ENCODE measurements at places on chromosomes 11 and 22.
A peak's percentile ranks its signal among the peaks of the same experiment; 100 is the strongest.

DNA sequence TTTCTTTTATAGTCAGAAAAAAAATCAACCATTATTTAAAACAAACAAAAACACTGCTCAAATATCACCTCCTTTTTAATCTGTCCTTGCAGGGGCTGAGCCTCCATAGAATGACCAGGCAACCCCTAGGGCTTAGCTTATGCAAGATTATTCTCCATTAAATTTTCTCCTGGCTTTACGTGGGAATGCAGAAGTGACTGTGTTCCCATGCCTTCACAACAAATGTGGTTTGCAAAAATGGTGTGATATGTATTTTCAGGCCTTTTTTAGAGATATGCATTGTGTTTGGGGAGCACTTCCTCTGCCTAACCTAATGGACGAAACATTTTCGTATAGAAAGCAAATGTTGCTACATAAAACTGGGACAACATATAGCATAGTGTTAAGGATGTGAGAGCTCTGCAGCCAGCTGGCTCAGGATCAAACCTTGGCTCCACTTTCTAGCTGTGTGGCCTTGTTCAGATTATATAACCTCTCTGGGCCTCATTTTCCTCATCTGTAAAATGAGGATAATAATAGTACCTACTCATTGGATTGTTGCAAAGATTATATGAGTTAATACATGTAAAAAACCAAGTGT lies 82.6 kb downstream of the PARVA start:
- DNase-seq: no peak

- DNase-seq: no peak
Observed at GRCh38 chr11:2097998-2098690, 41.0 kb downstream of the IGF2 start.

DNA sequence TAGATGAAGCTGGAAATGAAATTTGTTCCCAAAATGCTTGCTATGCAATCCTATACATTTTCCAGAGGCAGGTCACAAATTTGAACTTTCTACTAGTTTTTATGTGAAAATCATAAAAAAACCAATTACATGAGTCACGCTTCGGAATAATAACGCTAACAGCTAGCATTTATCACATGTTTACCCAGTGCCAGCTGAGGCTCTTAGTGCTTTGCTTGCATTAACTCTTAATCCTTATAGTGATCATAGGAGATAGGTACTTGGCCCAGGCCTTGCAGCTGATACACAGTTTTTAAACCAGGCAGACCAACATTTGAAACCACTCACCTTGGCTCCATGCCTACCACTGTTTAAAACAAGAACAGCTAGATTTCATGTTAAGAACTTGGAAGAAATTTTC lies 131.8 kb upstream of the RAG2 start:
- DNase-seq: no peak

DNA sequence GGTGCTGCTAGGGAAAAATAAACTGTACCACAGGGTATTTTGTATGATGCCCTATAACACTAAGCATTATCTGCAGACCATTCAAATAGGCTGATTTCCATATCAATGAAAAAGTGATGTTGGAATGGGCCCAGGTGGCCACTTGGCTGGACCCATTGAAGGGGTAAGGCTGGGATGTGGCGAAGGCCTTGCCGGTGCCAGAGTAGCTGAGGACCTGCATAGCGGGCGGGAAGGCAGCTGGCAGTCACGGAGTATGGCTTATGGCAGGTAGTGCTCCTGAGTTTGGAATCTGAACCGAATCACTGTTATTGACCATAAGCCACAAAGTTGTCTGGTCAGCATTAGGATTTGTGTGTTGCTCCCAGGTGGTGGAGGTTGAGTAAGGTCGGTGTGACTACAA lies 131.0 kb downstream of the MICAL2 start:
- DNase-seq: no peak

DNA sequence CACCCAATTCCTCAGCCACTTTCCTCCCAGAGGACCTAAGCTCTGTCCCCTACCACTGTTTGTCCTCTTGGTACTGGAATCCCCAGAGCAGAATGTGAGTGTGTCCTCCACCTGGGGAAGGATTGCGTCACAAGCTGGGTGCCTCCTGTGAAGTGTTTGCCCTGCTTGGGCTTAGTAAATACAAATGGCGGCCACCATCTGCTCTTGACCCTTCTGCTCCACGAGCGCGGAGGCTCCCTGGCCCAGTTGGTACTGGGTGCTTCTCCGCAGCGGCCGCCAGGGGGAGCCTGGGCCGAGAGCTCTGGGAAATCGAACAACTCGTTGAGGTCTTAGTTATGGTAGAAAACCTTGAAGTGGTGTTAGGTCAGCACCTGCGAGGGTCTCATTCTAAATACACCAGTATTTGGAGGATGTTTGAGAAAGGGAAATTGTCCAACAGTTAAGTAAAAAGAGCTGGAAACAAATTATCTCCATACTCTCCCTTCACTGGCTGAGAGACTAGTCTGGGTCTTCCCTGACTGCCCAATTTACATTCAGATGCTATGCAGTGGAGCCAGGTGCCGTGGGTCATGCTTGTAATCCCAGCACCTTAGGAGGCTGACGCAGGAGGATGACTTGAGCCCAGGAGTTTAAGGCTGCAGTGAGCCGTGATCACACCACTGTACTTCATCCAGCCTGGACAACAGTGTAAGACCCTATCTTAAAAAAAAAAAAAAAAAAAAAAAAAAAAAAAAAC lies 74.6 kb upstream of the TEAD1 start:
- no peak for DNase-seq

GRCh38 chr22:49810363-49811019 lies 17.2 kb downstream of the BRD1 start:
- no peak for DNase-seq

- no peak for DNase-seq
Observed at GRCh38 chr11:114122686-114123085, 63.2 kb downstream of the ZBTB16 start.

GRCh38 chr11:19890308-19890707 lies 177.7 kb downstream of the NAV2 start:
- peak; percentile 81 for DNase-seq

DNA sequence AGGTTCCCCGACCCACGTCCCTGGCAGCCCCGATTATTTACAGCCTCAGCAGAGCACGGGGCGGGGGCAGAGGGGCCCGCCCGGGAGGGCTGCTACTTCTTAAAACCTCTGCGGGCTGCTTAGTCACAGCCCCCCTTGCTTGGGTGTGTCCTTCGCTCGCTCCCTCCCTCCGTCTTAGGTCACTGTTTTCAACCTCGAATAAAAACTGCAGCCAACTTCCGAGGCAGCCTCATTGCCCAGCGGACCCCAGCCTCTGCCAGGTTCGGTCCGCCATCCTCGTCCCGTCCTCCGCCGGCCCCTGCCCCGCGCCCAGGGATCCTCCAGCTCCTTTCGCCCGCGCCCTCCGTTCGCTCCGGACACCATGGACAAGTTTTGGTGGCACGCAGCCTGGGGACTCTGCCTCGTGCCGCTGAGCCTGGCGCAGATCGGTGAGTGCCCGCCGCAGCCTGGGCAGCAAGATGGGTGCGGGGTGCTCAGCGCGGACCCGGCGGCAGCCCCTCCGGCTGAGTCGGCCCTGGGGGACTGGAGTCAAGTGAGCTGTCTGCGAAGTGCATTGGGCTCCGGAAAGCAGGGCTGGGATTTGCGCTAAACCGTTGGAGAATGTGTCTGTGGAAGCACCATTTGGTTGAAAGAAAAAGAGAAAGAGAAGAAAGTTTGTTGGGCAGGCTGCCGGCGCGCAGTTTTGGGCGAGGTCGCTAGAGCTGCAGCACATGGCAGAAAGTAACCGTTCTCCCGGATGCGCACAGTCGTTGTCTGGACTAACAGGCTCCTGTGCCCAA lies at the start of gene CD44:
Gene CD44 (plus strand): TSS at position 229 of the 779 bp plus-strand sequence. CDS start 133 bp downstream, at position 362.
- DNase-seq: peak; percentile 87

DNA sequence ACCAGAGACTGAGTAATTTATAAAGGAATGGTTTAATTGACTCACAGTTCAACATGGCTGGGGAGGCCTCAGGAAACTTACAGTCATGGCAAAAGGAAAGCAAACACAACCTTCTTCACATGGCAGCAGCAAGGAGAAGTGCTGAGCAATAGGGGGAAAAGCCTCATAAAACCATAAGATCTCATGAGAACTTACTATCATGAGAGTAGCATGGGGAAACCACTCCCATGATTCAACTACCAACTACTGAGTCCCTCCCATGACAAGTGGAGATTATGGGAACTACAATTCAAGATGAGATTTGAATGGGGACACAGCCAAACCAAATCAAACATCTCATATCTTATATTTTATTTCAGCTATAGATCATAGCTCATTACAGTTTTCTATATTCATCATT lies 33.0 kb downstream of the GRIA4 start:
- DNase-seq: no peak

GRCh38 chr11:134153147-134153905 lies 70.4 kb downstream of the NCAPD3 start:
- no peak for DNase-seq

DNA sequence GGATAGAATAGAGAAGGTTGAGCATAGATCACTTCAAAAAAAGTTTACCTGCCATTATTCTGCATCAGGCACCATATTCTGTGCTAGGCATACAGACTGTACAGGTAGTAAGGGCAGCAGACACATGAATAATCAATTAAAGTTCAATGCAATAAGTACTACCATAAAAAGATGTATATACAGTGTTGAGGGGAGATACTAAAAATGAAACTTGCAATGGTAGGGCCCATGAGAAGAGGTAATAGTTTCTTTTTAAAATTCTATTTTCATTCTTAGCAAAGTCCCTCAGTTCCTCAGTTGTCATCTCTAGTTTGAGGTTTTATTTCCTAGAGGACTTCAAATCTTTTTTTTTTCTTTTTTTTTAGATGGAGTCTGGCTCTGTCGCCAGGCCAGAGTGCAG lies 819.9 kb downstream of the FAM181B start:
- DNase-seq: no peak

DNA sequence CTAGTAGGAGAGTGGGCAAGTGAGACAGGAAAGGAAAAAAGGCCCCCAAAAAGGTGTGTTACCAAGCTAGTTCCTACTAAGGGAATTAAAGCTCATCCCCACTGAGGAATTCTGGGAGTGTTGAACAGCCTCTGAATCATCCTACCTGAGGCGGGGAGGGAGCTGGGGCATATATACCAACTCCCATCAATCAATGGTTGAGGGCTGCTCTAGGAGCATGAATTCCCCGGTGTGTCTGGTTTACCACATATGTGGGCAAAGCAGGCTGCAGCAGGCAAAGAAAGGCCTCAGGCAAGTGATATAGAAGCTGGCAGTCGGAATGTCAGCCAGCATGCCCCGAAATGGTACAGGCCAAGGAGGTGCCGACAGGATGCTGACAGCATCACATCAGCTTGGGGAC lies 23.6 kb upstream of the CDON start:
- no peak for DNase-seq

GRCh38 chr11:126214441-126214840 lies 2.9 kb downstream of the FAM118B start:
- DNase-seq: no peak

DNA sequence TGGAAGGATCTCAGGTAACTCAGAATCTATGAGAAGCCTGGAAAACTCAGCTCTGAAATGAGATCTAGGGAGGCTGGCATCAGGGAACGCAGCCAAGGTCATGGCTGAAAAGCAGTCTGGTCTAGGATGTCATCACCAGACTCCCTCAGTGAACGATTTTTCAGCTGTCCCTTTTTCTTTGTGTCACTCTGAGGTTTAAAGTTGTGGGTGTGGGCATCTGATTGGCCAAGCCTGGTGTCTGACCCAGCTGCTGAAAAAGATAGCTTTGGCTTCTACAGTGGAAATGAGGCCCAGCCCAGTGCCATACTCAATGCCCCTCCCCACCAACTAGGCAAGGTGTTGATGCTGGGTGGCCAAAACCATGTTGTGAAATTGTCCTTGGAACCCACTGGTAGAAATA lies 14.5 kb downstream of the RPS3 start:
- no peak for DNase-seq

GRCh38 chr11:46560300-46560991 lies 33.4 kb downstream of the AMBRA1 start:
- DNase-seq: no peak

- DNase-seq: peak; percentile 18
Observed at GRCh38 chr22:32725369-32725988, 76.0 kb upstream of the TIMP3 start.

All from HFFc6 (cell line).